ENCODE measurements at places on chromosomes 13 and 19.

DNA sequence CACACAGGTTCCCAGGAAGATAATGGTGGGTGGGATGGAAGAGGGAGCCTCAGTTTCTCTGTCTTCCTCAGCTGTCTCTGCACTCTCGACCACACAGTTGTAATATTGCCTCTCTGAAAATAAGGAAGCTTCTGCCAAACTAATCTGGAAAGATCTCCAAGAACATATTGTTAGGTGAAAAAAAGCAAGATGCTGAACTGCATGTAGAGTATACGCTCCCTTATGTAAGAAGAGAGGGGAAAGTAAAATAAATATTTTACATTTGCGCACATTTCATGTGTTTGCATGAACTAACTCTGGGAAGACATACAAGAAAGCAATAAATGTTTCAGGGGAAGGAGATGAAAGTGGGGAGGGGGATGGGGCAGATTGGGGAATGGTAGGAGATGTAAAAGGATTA is 41.9 kb upstream of the CACNA1A start:
- no peak for DNase-seq

- no peak for DNase-seq
Measured at GRCh38 chr13:95391785-95392184, 90.5 kb upstream of the ABCC4 start.

GRCh38 chr13:26589754-26590153 is 32.3 kb downstream of the WASF3 start:
- no peak for DNase-seq

GRCh38 chr19:3047496-3048189 is 14.7 kb downstream of the TLE5 start:
- peak; percentile 37 for DNase-seq

DNA sequence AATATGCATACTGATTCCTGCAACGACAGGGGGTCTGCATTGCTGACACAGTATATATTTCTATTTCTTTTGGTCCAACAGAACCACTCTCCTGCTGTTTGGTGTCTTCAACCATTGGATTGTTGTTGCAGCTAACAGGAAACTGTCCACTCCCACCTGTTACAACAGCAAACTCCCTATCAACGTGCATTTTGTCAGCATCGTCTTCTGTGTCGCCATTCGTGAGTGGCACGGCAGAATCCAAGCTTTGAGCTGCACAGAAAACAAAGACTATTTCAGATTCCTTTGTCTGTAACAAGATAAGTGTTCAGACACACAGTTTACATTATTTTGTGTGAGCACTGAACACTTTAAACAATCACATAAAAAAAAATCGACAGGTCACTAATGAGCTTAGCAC is 31.3 kb downstream of the ANKRD10 start:
- no peak for DNase-seq

- DNase-seq, result no peak
Measured at GRCh38 chr13:91776611-91777193, 378.3 kb downstream of the GPC5 start.

DNA sequence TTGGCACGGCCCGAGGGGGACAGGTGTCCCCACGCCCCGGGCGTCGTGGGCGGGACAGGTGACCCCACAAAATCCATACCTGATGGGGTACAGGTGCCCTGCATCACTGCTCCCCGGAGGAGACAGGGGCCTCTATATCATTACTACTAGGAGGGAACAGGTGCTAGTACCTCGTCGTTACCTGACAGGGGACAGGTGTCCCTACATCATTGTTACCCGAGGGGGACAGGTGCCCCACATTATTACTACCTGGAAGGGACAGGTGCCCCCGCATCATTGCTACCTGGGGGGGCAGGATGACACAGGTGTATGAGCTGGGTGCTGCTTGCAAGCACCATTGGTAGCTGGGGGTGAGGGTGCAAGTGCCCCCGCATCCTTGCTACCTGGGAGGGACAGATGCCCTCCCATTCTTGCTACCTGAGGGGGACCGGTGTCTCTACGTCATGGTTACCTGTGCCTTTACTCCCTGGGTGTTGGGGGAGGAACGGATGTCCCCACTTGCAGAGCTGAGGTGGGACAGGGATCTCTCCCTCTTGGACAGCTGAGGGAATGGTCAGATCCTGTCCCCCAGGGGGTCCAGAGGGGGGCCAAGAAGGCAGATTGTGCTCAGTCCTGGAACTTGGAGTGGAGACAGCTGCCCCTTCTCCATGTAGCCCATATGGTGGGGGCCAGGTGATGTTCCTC is 620 bp downstream of the CRTC1 start:
- no peak for DNase-seq

DNA sequence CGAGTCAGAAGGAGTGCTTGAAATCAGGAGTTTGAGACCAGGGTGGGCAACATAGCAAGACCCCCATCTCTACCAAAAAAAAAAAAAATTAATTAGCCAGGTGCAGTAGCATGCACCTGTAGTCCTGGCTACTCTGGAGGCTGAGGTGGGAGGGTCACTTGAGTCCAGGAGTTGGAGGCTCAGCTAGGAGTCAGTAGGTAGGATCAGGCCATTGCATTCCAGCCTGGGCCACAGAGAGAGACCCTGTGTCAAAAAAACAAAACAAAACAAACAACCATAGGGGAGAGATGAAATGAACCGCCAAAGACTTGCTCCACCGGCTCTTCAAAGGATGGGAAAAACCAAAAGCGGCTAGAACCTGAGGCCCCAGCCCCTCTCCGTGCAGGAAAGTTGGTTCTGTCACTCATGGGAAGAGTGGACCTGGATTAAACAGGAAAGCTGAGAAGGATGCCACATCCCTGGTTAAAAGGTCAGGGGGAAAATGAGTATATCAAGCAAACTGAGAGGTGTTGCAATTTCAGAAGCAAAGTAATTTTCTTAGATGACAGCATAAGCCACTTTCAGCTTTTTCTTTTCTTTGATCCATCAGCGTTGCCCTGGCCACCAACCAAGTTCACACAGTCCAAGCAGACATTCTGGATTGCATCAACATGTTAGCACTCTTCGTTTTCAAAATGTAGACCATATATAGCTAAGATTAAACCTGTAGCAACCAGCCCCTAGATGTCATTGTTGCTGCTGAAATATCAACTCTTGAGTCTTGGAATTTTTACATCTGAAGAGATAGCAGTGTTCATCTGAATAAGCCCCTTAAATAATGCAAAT is 8.9 kb upstream of the ZNF507 start:
- no peak for DNase-seq

GRCh38 chr13:114164053-114164452 is 15.0 kb upstream of the CFAP97D2 start:
- no peak for DNase-seq

DNA sequence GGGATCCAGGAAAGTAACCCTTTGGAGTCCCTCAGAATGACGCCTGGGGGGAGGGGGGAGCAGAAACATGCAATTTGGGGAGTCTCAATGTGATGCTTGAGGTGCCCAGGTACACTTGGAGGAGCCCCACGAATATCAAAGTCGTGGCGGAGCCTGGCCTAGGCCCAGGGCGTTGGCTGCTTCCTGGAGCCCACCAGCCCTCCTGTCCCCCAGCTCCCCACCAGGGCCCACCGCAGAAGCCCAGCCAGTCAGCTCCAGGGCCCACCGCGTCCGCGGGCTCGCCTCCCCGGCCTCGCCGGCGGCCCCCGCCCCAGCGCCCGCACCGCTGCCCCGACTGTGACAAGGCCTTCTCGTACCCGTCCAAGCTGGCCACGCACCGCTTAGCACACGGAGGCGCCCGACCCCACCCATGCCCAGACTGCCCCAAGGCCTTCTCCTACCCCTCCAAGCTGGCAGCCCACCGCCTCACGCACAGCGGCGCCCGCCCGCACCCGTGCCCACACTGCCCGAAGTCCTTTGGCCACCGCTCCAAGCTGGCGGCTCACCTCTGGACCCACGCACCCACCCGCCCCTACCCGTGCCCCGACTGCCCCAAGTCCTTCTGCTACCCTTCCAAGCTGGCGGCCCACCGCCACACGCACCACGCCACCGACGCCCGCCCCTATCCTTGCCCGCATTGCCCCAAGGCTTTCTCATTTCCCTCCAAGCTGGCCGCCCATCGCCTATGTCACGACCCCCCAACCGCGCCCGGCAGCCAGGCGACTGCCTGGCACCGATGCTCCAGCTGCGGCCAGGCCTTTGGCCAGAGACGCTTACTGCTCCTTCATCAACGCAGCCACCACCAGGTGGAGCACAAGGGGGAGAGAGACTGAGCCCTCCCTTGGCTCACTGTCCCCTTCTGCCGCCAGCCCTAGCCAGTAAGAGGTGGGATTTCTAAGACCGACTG is 2.1 kb downstream of the ZNF575 start:
- no peak for DNase-seq

- DNase-seq, result no peak
Measured at GRCh38 chr13:108528303-108528702, 101.1 kb upstream of the MYO16 start.

GRCh38 chr13:46172531-46172991 is 9.4 kb downstream of the LCP1 start:
- no peak for DNase-seq

DNA sequence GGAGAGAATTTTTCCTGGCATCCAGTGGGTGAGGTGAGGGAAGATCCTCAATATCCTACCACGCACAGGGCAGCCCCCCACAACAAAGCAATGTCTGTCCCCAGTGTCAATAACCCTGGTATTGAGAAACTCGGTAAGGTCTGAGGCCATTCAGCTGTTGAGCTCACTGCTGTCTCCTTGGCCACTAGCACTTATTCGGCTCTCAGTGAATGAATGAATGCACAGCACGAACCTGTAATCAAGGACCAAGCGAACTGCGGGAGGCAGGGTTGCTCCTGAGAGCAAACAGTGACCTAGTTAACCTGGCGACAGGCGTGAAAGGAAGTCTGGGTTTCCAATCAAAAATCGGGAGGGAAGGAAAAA is 640 bp downstream of the ZSCAN5A start:
- no peak for DNase-seq

DNA sequence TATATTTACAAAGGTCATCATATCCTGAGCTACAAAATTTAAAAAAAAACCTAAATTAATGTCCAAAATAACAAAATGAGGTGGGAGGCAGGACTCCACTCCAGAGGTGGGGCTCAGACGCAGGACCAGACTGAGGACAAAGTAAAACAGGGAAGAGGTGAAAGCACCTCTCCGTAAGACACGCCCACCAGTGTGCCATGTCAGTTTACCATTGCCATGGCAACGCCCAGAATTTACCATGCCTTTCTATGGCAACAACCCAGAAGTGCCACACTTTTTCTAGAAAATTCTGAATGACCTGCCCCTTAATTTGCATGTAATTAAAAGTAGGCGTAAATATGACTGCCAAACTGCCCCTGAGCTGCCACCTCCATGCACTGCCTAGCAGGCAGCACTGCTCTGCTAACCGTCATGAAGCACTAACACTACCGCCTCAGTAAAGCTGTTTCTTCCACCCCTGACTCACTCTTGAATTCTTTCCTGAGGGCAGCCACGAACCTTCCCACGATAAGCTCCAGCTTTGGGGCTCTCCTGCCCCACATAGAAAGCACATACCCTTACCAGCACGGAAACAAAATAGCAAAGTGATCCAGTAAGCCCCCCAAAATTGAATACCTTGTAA is 22.3 kb upstream of the PDCD5 start:
- no peak for DNase-seq

GRCh38 chr13:109517517-109517916 is 268.9 kb downstream of the IRS2 start:
- peak; percentile 4 for DNase-seq

GRCh38 chr13:53631511-53631910 is 602.9 kb downstream of the OLFM4 start:
- no peak for DNase-seq

DNA sequence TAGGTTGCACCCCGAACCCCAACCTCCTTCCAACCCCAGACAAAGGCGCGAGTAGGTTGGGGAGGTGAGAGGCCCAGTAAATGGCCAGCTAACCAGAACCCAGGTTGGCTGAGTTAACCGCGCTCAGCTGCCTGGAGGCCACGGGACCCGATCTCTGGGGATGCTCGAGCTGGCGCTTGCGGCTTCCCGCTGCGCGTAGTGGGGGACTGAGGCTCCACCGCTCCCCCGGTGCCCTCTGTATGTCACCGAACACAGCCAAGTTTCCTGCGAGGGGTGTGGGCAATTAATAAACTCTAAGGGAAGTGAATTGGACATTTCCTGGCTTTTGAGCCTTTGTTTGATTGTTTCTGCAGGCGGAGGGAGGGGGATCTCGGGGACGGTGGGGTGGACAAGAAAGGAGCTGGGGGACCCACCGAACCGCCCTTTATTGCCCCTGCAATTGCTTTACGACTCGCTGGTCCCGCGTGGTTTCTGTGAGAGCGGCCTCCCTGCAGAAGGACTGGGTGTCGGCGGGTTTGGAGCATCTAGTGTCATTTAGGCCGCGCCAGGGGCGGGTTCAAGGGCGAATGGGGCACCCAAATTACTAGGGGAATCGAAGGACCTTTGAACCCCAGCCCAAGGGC is 3.5 kb upstream of the ZIC5 start:
- DNase-seq, result no peak

DNA sequence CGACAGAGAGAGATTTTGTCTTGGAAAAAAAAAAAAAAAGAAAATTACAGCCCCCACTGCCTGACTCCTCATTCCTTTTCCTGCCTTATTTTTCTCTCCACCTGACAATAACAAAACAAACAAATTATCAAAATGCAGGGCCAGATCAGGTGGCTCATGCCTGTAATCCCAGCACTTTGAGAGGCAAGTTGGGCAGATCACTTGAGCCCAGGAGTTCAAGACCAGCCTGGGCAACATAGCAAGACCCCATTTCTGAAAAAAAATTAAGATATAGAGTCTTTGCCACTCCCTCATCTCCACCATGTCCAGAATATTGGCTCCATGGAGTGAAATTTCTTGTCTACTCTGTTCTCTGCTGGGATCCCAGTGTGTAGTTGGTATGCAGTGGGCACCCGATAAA is 7.2 kb downstream of the CERS4 start:
- DNase-seq, result no peak

GRCh38 chr13:98335721-98336120 is 158.7 kb upstream of the RNF113B start:
- no peak for DNase-seq

DNA sequence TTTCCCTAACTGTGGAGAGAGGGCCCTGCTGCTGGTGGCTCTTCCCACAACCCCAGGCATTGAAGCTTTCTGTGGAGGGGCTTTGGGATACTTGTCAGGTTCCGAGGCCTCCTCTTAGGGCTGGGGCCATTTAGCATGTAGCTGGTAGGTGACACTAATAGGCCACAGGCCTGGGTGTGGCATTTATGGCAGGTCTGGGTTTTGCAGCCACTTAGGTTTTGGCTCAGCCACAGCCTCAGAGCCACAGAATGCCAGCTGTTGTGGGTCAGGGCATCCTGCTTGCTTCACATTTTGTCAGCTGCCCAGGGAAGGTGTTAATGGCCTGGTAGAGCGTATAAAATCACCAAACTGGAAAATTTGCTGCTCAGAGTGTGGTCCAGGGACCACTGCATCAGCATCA is 15.7 kb downstream of the FAM124A start:
- no peak for DNase-seq

GRCh38 chr19:7833225-7834099 is 3.4 kb downstream of the EVI5L start:
- DNase-seq, result no peak

Measured in non-pigmented ciliary epithelial cell (primary cell).